ENCODE measurements at places on chromosomes 2 and 18.

DNA sequence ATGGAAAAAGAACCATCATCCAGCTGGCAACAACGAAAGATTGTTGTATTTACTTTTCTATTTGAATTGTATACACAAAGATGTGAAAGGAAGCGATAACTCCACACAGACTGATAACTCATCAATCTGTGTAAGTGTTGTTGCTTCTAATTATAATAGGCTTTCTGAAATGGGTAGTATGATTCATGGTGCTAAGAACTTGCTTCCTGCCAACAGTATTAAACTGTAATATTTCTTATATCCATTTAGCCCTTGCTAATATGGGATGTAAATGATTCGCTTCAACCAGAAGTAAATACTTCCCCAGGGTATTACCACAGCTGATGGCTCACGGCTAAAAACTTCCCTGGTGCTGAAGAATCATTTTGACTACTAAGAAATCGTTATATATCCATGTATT lies 70.2 kb downstream of the TMEM163 start:
- DNase-seq = no peak

DNA sequence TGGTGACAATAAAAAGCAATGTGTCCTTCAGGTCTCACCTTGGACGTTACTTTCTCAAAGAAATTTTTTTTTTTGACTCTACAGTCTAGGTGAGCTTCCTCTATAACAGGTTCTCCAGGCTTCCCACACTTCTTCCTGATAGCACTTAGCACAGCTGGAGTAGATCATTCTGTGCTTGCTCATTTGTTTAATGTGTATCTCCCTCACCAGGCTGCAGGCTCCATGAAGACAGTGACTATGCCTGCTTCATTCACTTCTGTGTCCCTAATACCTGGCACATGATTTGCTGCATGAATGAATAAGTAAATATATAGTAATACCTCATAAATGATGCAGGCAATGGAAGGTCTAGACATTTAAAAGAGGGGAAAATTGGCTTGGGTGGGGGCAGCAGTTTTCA lies 109.9 kb upstream of the CD302 start:
- DNase-seq = no peak

DNA sequence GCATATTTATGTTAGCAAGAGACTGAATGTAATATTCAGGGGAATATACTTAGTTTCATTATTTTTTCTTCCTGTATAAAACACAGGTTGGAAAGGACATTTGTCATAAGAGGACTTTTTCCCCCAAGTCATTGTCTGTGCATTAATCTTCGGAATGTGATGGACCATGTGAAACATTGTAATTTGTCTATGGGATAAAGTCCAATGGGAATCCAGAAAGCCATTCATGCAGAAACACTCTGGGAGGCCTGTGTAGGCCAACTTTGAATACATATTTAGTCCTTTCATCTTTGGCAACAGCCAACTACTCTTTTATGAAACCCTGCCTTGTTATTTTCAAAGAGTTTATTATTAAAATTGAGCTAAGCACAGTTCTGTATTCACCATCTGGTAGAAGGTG lies 386.4 kb downstream of the PIK3C3 start:
- DNase-seq = no peak

- no peak for DNase-seq
Observed at GRCh38 chr2:10161961-10162441, 39.5 kb downstream of the RRM2 start.

DNA sequence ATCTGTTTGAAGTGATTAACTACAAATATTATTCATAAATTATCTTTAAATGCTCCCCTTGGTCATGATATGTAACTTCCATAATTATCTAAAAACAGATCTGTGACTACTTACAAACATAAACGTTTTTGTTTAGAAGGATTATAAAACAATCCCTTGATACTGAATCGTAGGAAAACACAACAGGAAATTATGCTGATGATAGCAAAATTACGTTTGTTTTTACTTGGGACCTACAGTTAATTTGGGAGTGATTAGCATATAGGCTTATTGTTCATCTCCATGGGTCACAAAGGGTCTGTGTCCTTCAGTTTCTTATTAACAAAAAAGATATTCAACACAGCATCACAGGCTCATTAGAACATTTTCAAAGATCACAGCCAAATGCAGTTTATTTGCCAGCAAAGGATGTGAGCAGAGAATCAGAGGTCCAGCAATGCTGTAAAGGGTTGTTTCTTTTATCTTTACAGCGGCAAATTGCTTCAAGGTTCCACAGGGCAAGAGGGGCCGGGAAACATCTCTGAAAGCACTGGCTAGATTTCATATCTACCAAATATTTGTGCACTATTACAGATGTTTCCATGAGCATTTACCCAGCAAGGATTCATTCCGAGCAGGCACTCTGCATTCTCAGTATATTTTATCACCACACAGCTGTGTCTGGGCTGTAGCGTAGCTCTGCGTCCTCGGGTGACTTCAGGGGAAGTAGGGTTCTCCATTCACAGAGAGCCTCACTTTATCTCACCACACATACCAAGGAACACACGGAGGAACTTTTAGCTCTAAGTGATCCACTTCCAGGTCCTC lies 4.1 kb downstream of the CCDC195 start:
- no peak for DNase-seq

DNA sequence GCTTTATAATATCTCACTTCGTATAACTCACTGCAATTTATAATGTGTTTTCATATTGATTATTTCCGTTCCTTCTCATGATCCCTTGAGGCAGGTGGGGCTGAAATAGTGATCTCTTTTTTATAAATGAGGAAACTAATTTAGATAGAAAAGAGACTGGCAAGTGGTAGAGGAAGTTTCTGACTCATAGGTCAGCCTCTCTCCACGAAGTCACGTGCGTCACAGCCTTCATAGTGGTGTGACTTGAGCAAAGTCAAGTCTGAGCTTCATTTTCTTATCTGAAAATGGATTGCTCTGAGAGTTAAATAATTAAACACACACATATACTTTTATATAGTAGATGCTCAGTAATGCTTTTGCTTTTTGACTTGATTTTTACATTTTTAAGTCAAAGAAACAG lies 19.9 kb downstream of the ABCG5 start:
- DNase-seq = no peak

- DNase-seq = no peak
Observed at GRCh38 chr2:38125842-38126241, 49.9 kb upstream of the CYP1B1 start.

DNA sequence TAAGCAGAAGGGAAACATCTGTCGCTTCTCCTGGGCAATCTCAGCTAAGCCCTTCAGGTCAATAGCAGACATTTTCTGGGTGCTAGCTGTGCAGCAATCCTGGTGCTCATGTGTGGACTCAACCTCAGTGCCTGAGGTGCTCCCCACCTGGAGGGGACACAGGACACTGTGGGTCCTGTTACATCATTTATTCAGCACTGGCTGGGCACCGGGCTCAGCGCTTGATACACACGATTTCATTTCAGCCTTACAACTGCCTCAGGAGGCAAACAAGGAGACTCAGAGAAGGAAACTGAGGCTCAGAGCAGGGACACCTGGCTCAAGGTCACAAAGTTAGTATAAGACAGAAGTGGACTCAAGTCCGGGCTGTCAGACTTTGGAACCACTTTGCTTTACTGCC lies 46.7 kb downstream of the MARCO start:
- DNase-seq = no peak

GRCh38 chr2:40886655-40887054 lies 434.8 kb upstream of the SLC8A1 start:
- DNase-seq = no peak

DNA sequence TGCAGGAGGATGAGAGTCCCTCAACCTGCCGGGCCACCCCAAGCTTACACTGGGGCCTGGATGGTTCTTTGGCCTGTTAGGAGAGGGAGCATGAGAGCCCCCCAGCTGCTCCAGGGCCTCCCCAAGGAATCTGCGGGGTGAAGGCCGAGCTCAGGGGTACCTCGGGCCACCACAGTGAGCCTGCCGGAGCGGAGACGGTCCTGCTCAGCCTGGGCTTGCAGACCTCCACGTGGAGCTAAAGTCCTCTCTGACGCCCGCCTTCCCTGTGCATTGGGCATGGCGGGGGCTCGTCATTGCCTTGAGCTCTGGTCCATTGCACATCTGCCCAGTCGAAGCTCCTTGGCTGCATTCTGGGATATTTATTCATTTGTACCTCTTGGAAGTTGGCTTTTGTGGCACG lies 62.7 kb downstream of the ASB1 start:
- DNase-seq = no peak

- DNase-seq = no peak
Observed at GRCh38 chr2:236879416-236879963, 206.2 kb upstream of the COPS8 start.

DNA sequence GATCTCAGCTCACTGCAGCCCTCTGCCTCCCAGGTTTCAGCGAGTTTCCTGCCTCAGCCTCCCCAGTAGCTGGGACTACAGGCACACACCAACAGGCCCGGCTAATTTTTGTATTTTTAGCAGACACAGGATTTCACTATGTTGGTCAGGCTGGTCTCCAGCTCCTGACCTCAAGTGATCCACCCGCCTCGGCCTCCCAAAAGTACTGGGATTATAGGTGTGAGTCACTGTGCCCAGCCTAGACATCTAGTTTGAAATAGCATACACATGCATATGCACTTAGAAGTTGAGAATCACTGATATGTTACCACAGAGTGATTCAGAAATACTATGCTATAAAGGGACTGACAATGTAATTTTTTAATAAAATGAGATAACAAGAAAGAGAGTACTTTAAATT lies 69.8 kb upstream of the CDKL4 start:
- DNase-seq = no peak

- DNase-seq = no peak
Observed at GRCh38 chr2:48162742-48163141, 256.4 kb upstream of the FBXO11 start.

DNA sequence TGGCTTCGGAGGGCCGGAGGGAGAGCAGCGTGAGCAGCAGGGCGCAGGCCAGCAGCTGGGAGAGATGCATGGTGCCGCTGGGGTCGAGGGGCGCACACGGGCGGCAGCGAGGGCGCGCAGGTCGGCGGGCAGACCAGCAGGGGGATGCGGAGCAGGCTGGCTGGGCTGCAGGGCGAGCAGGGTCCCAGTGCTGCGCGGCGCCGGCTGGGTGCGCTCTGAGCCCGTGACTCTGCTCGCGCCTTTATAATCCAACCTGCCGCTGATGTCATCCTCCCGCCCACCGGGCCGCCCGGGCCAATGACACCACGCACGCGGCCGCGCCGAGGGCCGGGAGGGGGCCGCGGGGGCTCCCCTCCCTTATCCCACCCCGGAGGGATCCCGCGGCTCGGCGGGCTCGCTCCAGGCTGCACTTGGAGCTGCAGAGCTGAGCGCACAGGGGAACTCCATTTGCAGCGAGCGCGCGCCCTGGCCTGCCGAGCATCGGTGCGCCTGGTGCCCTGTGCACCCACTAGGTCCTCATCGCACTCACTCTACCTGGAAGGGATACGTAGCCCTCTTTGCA lies at the start of gene NPPC:
NPPC (minus strand) TSS at position 217 of the 562 bp plus-strand sequence; CDS start at position 70, 147 bp downstream.
- no peak for DNase-seq

GRCh38 chr2:45330108-45330507 lies 281.0 kb downstream of the SRBD1 start:
- DNase-seq = no peak

GRCh38 chr18:29154196-29154757 lies 977.3 kb upstream of the CDH2 start:
- DNase-seq = no peak

DNA sequence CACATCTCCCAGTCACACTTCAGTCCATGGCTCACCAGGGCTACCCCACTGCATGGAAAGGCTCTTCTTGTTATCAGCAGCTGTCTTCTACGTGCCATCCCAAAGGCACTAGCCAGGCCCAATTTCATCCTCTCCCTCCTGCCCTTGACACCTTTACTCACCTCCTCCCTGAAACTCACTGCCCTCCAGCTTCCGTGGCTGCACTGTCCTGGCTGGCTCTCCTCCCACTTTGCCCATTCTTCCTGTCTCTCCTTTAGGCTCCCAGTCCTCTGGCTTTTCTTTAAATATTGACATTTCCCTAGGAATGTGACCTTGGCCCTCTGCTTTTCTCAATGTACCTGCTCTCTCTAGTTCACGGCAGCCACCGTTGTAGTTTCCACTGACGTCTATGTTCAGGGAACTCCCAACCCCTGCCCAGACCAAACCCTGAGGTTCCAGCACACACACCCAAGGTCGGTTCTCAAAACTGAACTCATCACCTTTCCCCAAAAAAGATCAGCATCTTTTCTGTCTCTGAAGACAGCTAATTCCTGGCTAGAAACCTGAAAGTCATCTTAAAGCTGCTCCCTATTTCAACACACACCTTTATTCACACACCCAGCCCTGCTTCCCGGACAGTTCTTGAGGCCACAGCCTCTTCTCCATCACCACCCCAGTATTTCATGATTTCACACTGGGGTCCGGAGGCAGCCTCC lies 36.7 kb downstream of the WDFY1 start:
- DNase-seq = no peak

DNA sequence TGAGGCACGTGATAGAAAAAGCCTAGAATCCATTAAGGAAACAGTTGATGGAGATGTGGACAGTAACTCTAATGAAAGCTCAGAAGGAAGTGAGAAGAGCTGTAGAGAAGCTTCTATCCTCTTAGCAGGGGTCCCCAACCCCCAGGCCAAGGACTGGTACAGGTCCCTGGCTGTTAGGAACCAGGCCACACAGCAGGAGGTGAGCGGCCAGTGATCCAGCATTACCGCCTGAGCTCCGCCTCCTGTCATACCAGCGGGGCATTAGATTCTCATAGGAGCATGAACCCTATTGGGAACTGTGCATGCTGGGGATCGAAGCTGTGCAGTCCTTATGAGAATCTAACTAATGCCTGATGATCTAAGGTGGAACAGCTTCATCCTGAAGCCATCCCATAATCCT lies 8.7 kb upstream of the IMP4 start:
- DNase-seq = no peak

DNA sequence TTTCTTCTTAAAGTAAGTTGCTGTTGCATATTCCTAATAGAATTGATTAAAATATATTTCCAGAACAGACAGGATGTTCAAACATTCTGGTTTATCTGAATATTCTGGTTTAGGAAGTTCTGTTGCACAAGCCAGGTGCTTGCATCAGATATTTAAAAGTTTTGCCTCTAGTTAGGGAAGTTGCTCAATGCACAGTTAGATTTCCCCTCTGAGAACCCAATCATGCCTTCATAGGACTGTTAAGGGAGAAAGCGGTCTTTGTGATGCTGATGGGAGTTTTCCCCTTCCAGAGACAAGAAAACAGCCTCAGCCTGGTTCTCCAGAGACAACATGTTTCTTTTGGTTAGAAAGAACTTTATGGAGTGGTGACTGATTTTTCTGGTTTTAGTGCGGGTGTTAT lies 65.6 kb upstream of the REV1 start:
- no peak for DNase-seq

GRCh38 chr2:141878016-141878415 lies 252.8 kb downstream of the LRP1B start:
- DNase-seq = no peak

GRCh38 chr2:45778720-45779171 lies 127.3 kb downstream of the PRKCE start:
- DNase-seq = peak; percentile 69

All from activated gamma-delta T cell treated with Interleukin-2 at 50 U/mL for 16 hours (primary cell).